A549 treated with CpdA at 1 μM for 4 hours (cell line): ENCODE measurements at places on chromosomes 5 and 9. TPM values are rescaled to one million over a fixed set of nuclear protein-coding genes. Genes with fewer than 3 reads are reported as not detected.

C5 gene
- 10.4 to 13.9 TPM (median 12.5 TPM) in 5 replicates for total RNA-seq

GRM6 gene
- total RNA-seq: not detected in 5 replicates

MCC gene
- total RNA-seq: 0.14 to 0.38 TPM (median 0.25 TPM) in 5 replicates

NEUROG1 gene
- total RNA-seq: not detected in 5 replicates

ZDHHC11 gene
- total RNA-seq: 14.3 to 19.6 TPM (median 18.0 TPM) in 5 replicates

FGFR4 gene
- total RNA-seq: 18.9 to 25.5 TPM (median 23.5 TPM) in 5 replicates

SEMA4D gene
- total RNA-seq: 4.3 to 6.3 TPM (median 5.2 TPM) in 5 replicates

CDC20B gene
- 0.07 to 0.16 TPM (median 0.12 TPM) in 5 replicates for total RNA-seq

NDUFB6 gene
- total RNA-seq: 103 to 119 TPM (median 109 TPM) in 5 replicates

TAF11L3 gene
- total RNA-seq: not detected in 5 replicates

HMCN2 gene
- total RNA-seq: 0.03 to 0.14 TPM (median 0.08 TPM) in 5 replicates

PCDHGB5 gene
- 1.9 to 2.8 TPM (median 2.4 TPM) in 5 replicates for total RNA-seq

C5orf46 gene
- not detected in 5 replicates for total RNA-seq

DNAH5 gene
- 0.78 to 1.4 TPM (median 1.1 TPM) in 5 replicates for total RNA-seq

RNF208 gene
- total RNA-seq: 1.1 to 2.4 TPM (median 1.9 TPM) in 5 replicates

ADAMTS13 gene
- 0.28 to 0.73 TPM (median 0.48 TPM) in 5 replicates for total RNA-seq

SHISAL2B gene
- not detected in 5 replicates for total RNA-seq

DNAJC18 gene
- 6.4 to 9.4 TPM (median 8.4 TPM) in 5 replicates for total RNA-seq

CEL gene
- 0.26 to 0.86 TPM (median 0.66 TPM) in 5 replicates for total RNA-seq

TBC1D9B gene
- 56.1 to 69.8 TPM (median 59.9 TPM) in 5 replicates for total RNA-seq

STPG3 gene
- total RNA-seq: not detected in 5 replicates

IFNA1 gene
- total RNA-seq: not detected in 5 replicates

GAS1 gene
- total RNA-seq: 0.05 to 0.13 TPM (median 0.10 TPM) in 5 replicates

IL4 gene
- not detected in 5 replicates for total RNA-seq

TTC23L gene
- total RNA-seq: 0.22 TPM in 1 of 5 replicates, not detected in the others

HTR4 gene
- not detected in 5 replicates for total RNA-seq

REXO4 gene
- total RNA-seq: 31.4 to 44.3 TPM (median 39.2 TPM) in 5 replicates

BTNL3 gene
- not detected in 5 replicates for total RNA-seq
